ENCODE measurements at places on chromosomes 16 and 17.

DNA sequence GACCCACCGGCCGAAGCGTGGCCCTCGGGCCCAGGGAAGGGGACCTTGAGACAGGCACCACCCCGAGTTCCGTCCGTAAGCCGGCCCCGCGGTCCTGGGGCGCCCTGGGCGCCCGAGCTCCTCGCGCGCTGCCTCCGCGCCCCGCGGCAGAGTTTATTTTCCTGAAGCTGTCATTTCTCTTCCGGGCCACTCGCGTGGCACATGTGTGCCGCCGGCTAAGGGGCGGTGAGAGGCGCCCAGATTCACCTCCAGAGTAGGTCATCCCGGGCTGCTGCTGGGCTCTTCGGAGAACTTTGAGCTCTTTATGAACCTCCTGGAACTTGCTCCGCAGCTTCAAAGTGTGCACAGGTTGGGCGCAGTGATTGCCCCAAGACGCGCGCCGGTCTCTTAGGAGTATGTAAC, 489 bp downstream of the ZC3H18 start:
- DNase-seq: no peak

DNA sequence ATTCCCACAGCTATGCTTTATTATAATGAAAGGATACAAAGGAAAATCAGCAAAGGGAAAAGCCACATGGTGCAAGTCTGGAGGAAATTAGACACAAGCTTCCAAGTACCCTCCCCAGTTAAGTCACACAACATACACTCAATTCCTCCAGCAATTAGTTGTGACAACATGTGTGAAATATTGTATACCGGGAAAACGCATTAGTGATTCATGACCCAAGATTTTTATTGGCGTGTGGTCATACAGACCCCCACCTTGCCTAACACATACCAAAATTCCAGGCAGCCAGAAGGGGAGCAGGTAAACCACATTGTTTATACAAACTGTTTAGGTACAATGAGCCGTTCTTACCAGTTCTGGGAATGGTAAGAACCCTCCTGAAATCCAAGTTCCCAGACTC, 160.6 kb downstream of the CYB561 start:
- no peak for DNase-seq

DNA sequence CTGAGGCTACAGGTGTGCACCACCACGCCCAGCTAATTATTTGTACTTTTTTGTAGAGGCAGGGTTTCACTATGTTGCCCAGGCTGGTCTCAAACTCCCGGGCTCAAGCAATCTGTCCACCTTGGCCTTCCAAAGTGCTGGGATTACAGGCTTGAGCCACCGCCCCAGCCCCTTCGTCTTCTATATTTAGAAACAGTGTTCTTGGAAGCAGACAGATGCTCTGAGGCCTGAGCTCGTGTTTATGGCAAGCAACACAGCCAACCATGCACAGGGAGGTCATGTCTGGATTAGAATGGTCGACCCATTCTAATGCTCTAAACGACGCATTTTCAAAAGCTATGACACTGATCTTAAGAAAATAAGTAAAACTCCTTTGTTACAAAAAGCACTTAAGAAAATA, 16.6 kb downstream of the TMEM204 start:
- DNase-seq: no peak

GRCh38 chr17:63431939-63432804, 13.9 kb downstream of the CYB561 start:
- no peak for DNase-seq

DNA sequence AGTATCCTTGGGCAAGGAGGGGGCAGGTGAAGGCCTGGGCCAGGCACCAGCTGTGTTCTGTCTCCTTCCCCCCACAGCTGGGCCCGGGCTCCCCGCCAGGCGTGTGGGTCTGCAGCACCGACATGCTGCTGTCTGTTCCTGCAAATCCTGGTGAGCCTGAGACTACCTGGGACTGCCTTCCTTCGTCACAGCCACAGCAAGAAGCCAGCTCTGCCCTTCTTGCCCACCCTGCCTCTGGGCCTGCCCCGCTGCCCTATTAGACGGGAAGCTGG, 12.3 kb downstream of the FCSK start:
- no peak for DNase-seq

Measured in hypothalamus (tissue), 51 donors.